ENCODE measurements at places on chromosomes 6 and 20.

DNA sequence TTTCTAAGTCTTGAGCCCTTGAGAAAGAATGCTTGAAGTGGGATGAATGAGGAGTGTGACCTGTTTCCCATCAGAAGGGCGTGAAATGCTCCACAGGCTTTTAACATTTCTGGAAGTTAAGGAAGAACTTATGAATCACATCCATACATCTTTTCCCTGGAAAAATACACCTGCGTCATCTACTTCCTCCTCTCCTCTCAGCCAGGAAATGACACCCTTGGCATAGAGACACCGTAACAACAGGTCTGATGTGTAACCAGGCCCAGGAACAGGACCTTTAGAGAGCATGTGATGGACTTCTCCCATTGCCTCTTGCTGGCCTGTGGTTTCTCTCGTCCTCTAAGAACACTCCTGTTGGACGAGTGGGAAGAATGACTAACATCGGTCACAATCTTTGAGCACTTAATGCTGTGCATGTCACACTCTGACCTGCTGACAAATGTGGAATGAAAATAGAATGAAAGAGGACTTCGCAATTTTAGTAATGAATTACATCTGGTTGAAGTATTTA lies 28.5 kb upstream of the CITED2 start:
- peak; percentile 88 for DNase-seq

GRCh38 chr6:40738551-40739193 lies 151.5 kb upstream of the LRFN2 start:
- no peak for DNase-seq

- no peak for DNase-seq
These were observed 27.4 kb downstream of the TRAM2 start for GRCh38 chr6:52549428-52549827.

DNA sequence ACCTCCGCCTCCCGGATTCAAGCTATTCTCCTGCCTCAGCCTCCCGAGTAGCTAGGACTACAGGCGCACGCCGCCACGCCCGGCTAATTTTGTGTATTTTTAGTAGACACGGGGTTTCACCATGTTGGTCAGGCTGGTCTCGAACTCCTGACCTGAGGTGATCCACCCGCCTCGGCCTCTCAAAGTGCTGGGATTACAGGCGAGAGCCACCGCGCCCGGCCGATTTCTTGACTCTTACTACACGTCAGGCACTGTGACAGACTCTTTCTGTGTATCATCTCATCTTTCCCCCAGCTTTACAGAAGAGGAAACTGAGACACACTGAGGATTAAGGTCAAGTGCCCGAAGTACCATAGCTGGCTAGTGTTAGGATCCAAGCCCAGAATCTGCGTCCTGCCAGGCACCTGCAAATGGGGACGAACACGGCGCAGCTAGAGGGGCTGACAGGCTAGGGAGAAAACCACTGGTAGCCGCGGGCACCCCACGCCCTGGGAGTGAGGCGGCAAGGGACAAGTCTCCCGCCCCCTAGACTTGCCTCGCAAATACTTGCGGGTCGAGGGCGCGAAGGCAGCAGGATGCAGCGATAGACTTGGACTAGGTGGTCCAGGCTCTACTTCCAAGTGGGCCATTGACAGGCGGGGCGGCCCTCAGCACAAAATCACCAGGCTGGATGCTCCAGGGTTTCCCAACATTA lies 1.1 kb upstream of the TAF8 start:
- no peak for DNase-seq

DNA sequence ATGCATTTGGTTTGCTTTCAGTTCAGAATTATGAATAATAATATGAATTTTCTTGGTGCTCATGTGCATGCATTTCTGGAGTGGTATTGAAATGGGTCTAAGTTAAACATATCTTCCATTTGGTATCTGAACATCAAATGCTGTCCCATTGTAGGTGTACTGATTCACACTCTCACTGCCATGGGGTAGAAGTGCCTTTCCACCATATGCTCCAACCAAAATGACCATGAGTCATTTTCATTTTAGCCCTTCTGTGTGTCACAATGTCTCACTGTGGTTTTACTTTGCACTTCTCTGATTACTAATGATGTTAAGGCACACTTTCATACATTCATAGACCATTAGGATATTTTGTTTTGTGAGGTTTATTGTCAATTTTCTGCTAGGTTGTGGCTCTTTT lies 211.9 kb downstream of the HAO1 start:
- peak; percentile 50 for DNase-seq

GRCh38 chr6:155883741-155884140 lies 428.1 kb upstream of the NOX3 start:
- peak; percentile 64 for DNase-seq

DNA sequence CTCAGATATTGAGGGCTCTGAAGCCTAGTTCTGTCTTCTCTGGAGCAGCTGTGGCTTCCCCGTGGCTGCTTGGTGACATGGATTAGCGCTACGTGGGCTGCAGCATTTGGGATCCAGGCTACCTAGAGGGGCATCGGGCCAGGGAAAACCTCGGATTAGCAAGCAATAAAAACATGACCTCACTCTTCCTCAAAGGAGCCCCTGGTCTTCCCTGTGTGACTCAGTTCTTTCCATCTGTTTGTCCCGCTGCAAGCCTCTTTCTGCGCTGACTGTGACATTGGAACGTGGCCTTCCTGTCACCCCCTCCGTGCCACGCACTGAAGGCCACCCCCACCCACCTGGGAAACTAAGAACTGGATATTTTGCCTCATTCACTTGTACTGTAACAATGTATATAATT lies 3.6 kb downstream of the MRGBP start:
- DNase-seq = no peak

GRCh38 chr6:68086199-68086598 lies 548.9 kb upstream of the ADGRB3 start:
- no peak for DNase-seq

DNA sequence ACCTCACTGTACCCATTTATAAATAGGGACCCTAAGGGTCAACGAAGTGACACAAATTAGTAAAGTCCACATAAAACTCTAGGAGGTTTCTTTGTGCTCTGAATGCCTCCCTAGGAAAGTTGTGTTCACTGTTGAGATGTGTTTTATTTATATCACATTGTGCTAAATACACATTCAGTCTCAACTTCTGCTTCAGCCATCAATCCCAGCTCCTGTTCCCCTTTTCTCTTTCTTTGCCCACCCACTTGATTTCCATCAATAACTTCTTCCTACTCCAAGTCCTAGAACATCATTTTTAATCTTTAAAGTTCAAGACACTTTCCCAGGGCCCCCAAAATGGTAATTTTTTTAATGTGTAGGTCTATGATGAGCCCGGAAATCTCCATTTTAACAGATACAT lies 208.3 kb upstream of the RAB32 start:
- DNase-seq = no peak

- DNase-seq = no peak
These were observed 90.9 kb upstream of the GCM1 start for GRCh38 chr6:53239526-53239925.

- DNase-seq = no peak
These were observed 25.7 kb downstream of the DACT2 start for GRCh38 chr6:168293636-168294530.

GRCh38 chr6:160329188-160329587 lies 19.0 kb upstream of the SLC22A3 start:
- DNase-seq = no peak

- DNase-seq = no peak
These were observed 746.0 kb upstream of the DEFB115 start for GRCh38 chr20:30511322-30512030.

- no peak for DNase-seq
These were observed 116.4 kb upstream of the KCNQ5 start for GRCh38 chr6:72505446-72505845.

DNA sequence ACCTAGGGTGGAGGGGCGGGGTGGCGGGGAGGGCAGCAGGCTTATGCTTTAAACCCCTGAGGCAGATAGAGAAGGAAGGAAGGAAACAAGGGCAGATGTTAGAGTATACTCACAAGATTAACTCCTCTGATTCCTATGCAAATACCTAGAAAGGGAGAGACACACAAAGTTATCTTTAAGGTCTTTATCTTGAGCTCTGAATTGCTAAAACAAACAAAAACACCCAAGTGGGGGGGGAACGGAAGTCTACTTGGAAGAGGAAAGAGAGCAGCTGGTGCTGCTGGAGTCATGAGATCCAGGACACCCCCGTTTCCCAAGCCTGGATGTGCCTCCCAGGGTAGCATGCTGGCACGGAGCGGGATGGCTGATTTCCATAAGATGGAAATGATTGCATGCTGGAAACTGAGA lies 43.4 kb downstream of the PLAGL1 start:
- no peak for DNase-seq

- DNase-seq = no peak
These were observed 13.9 kb upstream of the OCSTAMP start for GRCh38 chr20:46564241-46564957.

- no peak for DNase-seq
These were observed 118.9 kb downstream of the DACT2 start for GRCh38 chr6:168200571-168201134.

DNA sequence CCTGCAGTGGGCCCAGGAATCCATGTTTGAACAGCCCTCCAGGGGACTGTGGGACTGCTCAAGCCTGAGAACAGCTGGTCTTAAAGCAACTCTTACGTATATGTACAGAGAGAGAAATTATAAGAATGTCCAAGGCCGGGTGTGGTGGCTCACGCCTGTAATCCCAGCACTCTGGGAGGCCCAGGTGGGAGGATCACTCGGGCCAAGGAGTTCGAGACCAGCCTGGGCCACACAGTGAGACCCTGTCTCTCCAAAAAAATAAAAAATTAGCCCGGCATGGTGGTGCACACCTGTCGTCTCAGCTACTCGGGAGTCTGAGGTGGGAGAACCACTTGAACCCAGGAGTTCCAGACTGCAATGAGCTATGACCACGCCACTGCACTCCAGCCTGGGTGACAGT lies 134.0 kb downstream of the DTNBP1 start:
- no peak for DNase-seq

DNA sequence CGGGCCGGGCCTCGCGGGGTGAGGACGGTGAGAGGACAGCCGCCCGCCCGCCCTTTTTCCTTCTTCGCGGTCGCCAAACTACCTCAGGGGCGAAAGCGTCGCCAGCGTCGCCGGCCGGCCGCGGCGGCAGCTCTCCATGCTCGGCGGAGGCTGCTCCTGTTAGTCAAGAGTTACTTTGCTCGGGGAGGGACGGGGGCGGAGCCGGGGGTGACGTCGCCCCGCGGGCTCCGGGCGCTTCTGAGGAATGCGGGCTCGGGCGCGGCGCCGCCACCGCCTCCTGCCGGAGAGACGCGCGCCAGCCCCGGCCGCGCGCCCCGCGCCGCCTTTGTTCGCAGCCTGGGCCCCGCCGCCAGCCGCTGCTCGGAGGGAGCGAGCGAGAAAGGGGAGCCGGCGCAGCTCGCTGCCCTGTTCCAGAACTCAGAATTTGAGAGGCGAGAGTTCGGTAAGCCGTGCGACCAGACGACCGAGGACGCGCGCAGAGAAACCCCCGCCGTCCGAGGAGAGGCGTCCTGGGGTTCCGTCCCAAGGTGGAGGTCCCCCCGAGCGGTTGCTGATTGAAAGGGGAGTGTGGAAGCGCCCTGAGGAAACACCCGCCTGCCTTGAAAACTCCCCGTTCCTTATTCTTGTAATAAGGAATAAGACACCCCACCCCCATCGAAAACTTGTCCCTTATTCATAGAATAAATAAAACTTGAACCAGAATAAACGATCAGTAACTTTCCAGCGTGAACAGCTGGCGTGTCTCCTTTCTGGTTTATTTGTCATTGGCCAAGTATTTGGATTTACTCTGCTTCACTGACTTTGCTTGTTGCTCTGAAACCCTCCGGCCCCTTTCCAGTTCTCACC lies at the start of gene PTPRK:
Gene PTPRK, minus strand, starts transcription at position 164 of the 846 bp plus-strand sequence. CDS start 241 bp downstream, outside the sequence.
- peak; percentile 96 for DNase-seq

- DNase-seq = peak; percentile 32
These were observed 42.9 kb downstream of the UQCC1 start for GRCh38 chr20:35368666-35369423.

- DNase-seq = no peak
These were observed 171.8 kb upstream of the RNF24 start for GRCh38 chr20:4187147-4187546.

- no peak for DNase-seq
These were observed 90.4 kb downstream of the TNFAIP3 start for GRCh38 chr6:137957471-137957870.

DNA sequence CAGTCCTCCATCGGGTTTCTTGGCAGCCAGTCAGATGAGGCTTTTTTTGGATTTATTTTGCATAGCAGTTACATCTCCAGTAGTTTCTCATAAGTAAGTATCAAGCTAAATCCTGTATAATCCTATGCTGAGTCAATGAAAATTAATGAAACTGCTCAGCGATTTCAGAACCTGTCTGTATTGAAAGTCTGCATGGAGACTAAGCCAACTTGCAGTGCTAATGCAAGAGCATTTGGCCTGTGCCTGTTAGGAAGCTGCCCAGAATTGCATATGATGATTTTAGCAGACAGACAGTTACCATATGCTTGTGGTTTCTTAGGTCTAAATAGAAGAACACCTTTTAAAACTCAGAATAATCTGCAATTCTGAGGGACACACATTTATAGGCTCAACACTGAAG lies 25.2 kb upstream of the LRRN4 start:
- DNase-seq = no peak

DNA sequence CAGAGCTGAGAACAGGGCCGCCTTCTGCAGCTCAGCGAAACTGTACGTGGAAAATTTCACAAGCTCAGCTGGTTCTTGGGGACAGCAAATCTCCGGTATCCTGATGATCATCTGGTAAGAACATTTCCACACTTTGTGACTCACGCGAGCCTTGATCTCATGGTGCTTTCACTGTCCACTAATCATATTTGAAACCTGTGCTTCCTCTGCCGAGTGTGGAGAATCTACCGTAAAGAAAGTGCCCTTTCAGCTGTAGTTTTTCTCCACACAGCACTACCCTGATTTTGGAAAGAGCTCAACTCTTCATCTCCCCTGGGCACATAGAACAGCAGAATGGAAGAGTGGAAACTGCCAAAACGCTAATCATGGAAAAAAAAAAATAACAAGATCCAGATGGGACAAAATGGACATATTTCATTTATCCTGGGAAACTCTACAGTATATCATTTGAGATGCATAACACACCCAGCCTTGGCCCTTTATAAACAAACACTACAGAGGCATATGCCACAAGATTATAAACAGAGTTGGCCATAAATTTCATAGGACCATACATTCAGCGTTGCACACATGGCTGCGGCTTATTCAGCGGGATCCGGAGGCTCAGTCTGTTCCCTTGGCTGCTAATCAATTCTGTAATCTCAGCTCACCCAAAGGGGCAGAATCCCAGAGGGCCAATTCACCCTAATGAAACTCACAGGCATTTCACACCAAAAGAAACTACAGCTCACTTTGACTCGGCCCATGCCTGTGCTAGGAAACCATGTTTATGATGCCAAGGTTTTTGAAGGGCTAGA lies 434.5 kb downstream of the HDGFL1 start:
- peak; percentile 27 for DNase-seq

Measured in astrocyte of the spinal cord (primary cell).